ENCODE measurements at places on chromosomes 16 and 17.

GRCh38 chr16:2686912-2687507, 4.7 kb downstream of the KCTD5 start:
- DNase-seq = no peak

DNA sequence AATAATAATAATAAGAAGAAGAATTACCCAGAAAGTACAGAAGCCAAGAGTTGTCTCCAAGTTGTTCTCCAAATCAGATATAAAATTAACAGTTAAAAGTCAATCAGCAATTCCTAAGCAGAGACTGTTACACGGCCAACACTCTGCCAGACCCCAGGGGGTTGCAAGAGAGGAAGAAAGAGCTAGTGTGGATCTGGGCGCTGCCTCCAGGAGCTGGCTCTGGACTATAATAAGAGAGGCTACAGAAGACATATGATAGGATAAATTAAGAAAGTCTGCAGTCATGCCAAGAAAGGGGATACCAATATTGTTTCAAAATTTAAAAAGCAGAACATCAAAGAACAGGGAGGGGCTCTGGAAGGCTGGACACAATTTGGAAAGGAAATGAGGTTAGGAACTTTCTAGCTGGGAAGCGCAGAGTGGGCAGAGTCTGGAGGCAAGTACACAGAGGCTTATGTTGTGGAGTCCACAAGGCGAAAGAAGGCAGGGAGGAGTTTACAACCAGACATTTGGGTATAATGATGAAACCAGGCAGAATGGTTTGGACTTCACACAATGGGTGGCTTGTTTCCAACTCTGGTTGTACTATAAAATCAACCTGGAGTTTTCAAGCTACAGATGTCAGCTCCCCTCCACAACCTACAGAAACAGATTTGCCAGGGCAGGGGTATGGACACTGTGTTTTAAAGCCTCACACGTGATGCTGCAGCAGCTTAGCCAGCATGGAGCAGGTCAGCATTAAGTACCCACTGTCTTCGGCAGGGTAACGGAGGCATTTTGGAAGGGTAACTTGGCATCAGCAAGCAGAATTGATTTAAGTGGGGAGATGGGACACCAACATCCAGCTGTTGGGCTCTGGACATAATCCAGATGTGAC, 49.4 kb downstream of the SLC39A11 start:
- DNase-seq = no peak

DNA sequence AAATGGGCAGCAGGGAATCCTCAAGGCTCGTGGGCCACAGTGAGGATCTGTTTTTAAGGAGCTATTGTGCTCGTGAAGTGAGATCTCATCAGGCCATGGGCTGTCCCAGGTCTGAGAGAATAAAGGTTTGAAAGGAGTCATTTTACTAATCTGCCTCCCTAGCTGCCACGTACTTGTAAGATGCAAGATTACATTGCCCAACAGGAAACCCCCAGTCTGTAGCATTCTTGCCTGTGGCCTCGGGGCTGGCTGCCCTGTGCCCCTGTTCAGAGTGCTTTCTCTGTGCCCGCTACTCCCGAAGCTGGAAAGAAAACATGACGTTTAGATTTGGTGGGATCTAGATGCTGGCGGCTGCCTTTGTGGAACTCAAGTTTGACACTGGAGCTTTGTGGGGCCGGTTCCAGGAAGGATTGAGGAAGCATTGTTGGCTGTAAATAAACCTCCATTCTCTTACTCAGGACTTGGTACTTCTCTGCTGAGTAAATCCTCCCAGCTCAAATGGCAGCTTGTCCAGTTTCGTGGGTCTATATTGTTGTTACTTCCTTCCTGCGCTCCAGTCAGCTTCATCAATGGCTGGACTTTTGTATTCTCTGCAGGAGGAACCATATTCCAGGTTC, 21.2 kb downstream of the SAP30BP start:
- DNase-seq = no peak

DNA sequence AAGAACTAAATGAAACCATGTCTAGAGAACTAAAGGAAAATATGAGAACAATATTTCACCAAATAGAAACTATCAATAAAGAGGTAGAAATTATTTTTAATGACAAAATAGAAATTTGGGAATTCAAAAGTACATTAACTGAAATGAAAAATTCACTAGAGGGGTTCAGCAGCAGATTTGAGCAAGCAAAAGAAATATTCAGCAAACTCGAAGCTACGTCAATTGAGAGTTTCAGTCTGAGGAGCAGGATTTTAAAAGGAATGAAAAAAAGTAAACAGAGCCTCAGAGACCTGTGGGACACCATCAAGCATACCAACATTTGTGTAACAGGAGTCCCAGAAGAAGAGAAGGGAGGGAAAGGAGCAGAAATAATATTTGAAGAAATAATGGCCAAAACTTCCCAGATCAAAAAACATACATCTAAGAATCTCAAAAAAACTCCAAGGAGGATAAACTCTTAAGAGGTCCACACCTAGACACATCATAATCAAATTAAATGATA, 38.3 kb downstream of the ZFP90 start:
- DNase-seq = no peak

- peak; percentile 46 for DNase-seq
These were observed 102.0 kb downstream of the GRIN2A start for GRCh38 chr16:10080051-10080772.

DNA sequence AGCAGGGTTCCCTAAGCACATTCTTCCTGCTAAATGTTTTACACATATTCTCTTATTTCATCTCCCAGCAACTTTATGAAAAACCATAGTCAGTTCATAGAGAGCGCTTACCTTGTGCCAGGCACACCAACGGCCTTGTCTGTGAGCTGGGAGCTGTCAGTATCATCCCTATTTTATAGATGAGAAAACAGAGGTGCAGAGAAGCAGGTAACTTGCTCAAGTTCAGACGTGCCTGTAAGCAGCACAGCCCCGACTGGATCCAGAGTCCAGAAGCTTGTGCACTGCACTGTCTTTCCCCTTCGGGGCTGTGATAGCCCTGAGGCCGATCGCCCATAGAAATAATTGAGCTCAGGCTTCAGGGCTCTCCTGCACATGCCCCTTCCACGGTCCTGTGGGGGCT, 6.2 kb downstream of the AQP8 start:
- no peak for DNase-seq

GRCh38 chr16:48602356-48603014, 7.5 kb downstream of the N4BP1 start:
- no peak for DNase-seq

- no peak for DNase-seq
These were observed 4.6 kb upstream of the DRC7 start for GRCh38 chr16:57689762-57690558.

DNA sequence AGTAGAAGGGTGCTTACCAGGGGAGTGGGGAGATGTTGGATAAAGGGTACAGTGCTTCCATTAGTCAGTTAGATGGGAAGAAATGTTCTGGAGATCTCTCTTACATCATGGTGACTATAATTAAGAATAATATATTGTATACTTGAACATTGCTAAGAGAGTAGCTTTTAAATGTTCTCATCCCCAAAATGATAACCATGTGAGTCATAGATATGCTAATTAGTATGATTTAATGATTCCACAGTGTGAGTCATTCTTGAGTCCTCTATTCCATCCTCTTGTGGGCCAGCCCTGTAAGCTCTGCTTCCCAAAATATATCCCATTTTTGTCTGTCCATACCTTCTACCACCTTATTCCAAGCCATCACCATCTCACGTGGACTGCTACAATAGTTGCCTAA, 80.6 kb upstream of the CDH11 start:
- no peak for DNase-seq

- no peak for DNase-seq
These were observed 1.7 kb downstream of the MLST8 start for GRCh38 chr16:2206780-2207433.

- DNase-seq = peak; percentile 36
These were observed 13.9 kb upstream of the KIFC3 start for GRCh38 chr16:57815987-57816745.

Measured in nucleus accumbens (tissue), 56 donors.